Mesothelial cell of epicardium (in vitro differentiated cells): ENCODE measurements at places on chromosomes 6 and 20.
A peak's percentile ranks its signal among the peaks of the same experiment; 100 is the strongest.

GRCh38 chr6:70151616-70152015 lies 151.3 kb downstream of the COL9A1 start:
- peaks cover 5% of the 10 kb centered on the region for H3K4me1 ChIP-seq
- H3K4me3 ChIP-seq, result no peak overlapping the region

DNA sequence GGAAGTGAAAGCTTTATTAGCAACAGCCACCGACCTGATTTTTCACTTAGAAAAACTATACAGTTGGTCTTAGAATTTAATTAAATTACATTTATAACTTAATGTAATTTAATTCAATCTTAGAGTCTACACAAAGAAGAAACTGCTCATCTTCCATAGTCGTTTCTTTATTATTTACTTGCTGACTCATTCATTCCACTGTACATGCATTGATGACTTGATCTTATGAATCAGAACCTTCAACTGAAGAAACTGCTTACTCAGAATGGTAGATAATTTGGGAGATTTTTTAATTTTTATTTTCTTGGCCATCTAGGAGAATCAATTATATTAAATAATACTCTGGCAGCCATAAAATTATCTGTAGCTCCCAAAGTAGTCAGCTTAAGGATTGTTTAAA lies 1021.6 kb upstream of the FLRT3 start:
- no peaks in the 10 kb centered on the region for H3K4me1 ChIP-seq
- H3K4me3 ChIP-seq, result no peak overlapping the region
- H3K36me3 ChIP-seq, result no peaks in the 10 kb centered on the region
- DNase-seq, result no peak

GRCh38 chr6:154209555-154209954 lies 147.0 kb downstream of the IPCEF1 start:
- H3K27me3 ChIP-seq, result no peaks in the 10 kb centered on the region
- no peaks in the 10 kb centered on the region for H3K4me1 ChIP-seq
- no peak overlapping the region for H3K4me3 ChIP-seq
- no peak overlapping the region for H3K27ac ChIP-seq
- H3K36me3 ChIP-seq, result no peaks in the 10 kb centered on the region

DNA sequence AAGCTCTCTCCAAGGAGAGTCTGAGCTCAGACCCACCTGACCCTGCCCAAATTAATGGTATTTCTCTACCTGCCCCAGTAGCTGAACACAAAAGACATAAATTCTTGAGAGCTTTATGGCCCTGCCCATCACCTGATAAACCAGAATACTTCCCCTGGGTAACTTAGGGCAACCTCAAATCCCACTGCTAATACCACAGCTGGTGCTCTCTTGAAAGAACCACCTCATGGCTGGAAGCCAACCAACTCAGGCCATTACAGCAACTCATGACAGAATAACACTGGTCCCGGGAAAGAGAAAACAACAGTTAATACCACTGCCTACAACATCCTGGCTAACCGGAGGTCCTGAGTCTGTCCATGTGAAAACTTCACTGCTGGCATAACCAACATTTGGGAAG lies 328.6 kb downstream of the NKAIN2 start:
- H3K27me3 ChIP-seq, result peaks cover 3% of the 10 kb centered on the region
- H3K4me3 ChIP-seq, result no peak overlapping the region
- no peaks in the 10 kb centered on the region for H3K36me3 ChIP-seq
- H3K27ac ChIP-seq, result no peak overlapping the region
- H3K4me1 ChIP-seq, result no peaks in the 10 kb centered on the region

DNA sequence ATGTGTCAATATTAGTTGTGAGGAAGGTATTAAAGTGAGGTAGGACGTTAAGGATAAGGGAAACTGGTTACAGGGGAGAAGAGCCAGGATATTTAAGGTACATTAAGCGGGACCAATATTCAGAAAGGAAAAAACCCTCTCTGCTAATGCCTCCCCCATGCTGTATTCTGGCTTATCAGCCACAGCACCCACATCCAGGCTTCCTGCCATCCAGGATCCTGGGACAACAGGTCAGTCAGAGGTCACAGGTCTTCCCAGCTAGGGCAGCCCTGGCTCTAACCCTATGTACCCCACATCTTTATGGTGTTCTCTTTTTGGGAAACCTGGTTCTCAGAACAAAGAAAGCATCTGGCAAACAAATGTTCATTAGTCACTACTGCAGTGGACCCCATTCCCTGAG lies 5.3 kb downstream of the DDRGK1 start:
- no peak overlapping the region for H3K27ac ChIP-seq
- DNase-seq, result no peak
- no peak overlapping the region for H3K4me3 ChIP-seq
- H3K27me3 ChIP-seq, result no peaks in the 10 kb centered on the region
- peaks cover 41% of the 10 kb centered on the region for H3K36me3 ChIP-seq
- peaks cover 10% of the 10 kb centered on the region for H3K4me1 ChIP-seq

GRCh38 chr20:59441860-59442810 lies 141.7 kb downstream of the EDN3 start:
- peak overlapping the region; percentile 54 for H3K27ac ChIP-seq
- no peak for DNase-seq
- H3K36me3 ChIP-seq, result no peaks in the 10 kb centered on the region

DNA sequence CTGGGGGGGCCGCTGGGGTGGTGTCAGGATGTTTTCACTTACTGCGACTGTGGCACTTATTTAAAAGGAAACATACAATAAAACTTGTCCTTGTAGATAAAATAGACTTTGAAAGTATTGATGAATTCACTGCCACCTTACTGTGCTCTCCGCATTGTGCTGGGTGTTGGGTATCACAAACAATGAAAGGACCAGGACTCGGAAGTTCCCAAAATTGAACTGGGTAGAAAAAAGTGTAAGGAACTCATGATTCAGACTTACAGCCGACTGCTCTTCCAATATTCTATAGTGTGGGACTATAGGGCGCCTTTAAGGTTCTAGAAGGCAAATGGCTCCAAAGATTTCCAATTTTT lies 32.1 kb upstream of the ID4 start:
- H3K4me1 ChIP-seq, result peaks cover 44% of the 10 kb centered on the region
- DNase-seq, result no peak
- H3K27ac ChIP-seq, result peak overlapping the region; percentile 100
- peak overlapping the region; percentile 50 for H3K4me3 ChIP-seq

DNA sequence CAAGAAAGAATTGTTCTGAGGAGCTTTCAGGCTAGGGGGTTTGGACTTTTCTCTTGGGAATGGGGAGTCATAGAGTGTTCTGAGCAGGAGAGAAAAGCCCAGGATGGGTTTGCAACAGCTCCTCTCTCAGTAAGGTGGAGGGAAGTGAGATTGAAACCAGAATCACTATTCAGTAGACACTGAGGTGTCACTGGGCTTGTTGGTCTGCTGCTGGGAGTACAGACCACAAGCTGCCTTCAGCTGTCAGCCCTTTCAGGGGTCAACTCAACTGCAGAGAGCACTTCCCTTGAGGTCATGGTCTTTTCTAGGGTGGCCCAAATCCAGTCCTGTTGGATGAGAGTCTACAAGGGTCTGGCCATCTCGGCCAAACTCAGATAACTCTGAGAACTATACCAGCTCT lies 12.9 kb upstream of the FOXA2 start:
- peaks cover 2% of the 10 kb centered on the region for H3K4me1 ChIP-seq
- no peaks in the 10 kb centered on the region for H3K36me3 ChIP-seq
- H3K27ac ChIP-seq, result no peak overlapping the region
- DNase-seq, result no peak

GRCh38 chr20:9225879-9226278 lies 157.0 kb downstream of the PLCB4 start:
- H3K4me1 ChIP-seq, result peaks cover 5% of the 10 kb centered on the region
- H3K27ac ChIP-seq, result no peak overlapping the region
- no peak overlapping the region for H3K4me3 ChIP-seq
- DNase-seq, result no peak
- no peaks in the 10 kb centered on the region for H3K36me3 ChIP-seq

DNA sequence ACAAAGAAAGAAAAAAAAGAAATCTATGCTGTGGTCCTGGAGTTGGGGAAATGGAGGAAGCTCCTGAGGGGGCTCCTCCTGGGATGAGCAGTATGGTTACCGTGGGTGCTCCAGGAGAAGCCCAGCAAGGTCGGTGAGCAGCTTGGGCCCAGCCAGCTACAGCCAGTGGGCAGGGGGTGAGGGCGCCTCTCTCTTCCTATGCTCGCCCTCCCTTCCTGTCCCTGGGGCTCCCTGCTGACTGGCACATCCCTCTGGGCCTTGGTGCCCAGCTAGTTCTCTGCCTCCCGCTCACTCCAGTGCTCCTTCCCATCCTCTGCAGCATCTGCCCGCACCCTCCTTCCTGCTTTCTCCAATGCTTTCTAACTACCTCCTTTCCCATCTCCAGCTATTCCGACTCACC lies 16.6 kb downstream of the CD40 start:
- peaks cover 71% of the 10 kb centered on the region for H3K27me3 ChIP-seq
- no peak overlapping the region for H3K27ac ChIP-seq
- no peak for DNase-seq
- peaks cover 3% of the 10 kb centered on the region for H3K4me1 ChIP-seq

GRCh38 chr6:11975353-11975977 lies 36.6 kb upstream of the HIVEP1 start:
- no peak for DNase-seq
- no peaks in the 10 kb centered on the region for H3K27me3 ChIP-seq

DNA sequence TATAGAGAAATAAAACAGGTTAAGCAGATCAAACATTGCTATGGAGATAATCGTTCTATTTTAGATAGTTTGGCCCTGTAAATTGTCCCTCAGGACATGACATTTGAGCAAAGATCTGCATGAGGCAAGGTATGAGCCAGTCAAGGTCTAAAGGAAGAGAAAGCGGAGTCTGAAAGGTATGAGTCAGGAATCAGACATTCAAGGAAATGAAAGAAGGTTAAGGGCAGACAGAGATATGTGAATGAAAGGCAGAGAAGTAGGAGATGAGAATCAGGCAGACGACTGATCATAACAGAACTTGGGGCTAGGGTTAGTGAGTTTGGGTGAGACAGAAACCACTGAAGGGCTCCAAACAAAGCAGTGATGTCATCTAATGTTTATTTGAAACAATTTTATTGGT lies 775.8 kb downstream of the MAFB start:
- no peaks in the 10 kb centered on the region for H3K27me3 ChIP-seq
- no peaks in the 10 kb centered on the region for H3K36me3 ChIP-seq
- H3K4me1 ChIP-seq, result no peaks in the 10 kb centered on the region
- H3K4me3 ChIP-seq, result no peak overlapping the region

DNA sequence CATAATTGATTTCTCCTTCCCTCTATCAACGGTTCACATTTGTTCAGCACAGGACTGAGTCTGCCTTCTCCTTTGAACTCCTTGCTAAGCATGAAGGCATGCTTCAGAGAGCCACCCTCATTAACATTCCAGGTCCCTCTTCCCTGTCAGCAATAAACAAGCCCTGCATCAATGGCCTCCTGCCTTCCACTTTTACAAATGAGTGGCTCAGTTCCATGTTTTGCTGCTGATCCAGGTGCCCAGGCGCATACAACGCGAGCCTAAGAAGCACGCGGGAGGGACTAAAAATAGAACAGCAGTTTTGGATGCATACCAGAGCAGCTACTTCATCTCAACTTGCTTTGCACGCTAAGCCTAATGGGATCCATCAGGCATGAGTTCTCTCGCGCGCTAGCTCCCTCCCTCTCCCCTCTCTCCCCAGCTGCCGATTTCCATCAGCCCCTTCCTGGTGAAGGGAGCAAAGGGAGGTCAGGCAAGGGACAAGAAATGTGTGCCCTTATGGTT lies 53.4 kb downstream of the TRAF3IP2 start:
- peaks cover 73% of the 10 kb centered on the region for H3K4me1 ChIP-seq
- no peak for DNase-seq
- peaks cover 2% of the 10 kb centered on the region for H3K36me3 ChIP-seq
- H3K4me3 ChIP-seq, result peak overlapping the region; percentile 30
- H3K27me3 ChIP-seq, result no peaks in the 10 kb centered on the region
- H3K27ac ChIP-seq, result peak overlapping the region; percentile 95

DNA sequence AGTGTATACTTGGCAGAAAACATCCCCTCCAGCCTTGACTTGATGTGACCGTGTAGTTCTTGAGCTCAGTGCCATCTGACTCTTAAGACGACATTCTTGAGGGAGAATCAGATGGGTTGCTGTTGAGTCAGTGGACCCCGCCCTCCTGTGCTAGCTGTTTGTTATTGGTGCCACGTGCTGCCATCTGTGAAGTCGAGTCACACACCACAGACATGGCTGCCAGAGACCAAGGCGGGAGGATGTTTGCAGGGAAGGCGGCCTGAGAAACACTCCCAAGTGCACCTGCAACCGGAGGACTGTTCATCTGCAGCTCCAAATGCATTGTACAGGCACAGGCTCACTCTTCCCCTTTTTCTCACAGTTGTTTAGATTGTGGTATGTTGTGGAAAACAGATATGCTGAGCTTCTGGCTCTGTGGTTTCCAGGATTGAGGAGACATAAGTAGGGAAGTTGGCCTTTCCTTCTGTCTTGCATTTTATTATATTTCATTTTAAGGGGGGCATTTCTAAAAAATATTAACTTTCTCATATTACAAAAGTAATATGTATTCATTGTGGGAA lies 345.3 kb upstream of the ZFP64 start:
- H3K36me3 ChIP-seq, result no peaks in the 10 kb centered on the region
- no peak overlapping the region for H3K4me3 ChIP-seq
- DNase-seq, result no peak
- H3K4me1 ChIP-seq, result no peaks in the 10 kb centered on the region
- no peak overlapping the region for H3K27ac ChIP-seq
- peaks cover 63% of the 10 kb centered on the region for H3K27me3 ChIP-seq

DNA sequence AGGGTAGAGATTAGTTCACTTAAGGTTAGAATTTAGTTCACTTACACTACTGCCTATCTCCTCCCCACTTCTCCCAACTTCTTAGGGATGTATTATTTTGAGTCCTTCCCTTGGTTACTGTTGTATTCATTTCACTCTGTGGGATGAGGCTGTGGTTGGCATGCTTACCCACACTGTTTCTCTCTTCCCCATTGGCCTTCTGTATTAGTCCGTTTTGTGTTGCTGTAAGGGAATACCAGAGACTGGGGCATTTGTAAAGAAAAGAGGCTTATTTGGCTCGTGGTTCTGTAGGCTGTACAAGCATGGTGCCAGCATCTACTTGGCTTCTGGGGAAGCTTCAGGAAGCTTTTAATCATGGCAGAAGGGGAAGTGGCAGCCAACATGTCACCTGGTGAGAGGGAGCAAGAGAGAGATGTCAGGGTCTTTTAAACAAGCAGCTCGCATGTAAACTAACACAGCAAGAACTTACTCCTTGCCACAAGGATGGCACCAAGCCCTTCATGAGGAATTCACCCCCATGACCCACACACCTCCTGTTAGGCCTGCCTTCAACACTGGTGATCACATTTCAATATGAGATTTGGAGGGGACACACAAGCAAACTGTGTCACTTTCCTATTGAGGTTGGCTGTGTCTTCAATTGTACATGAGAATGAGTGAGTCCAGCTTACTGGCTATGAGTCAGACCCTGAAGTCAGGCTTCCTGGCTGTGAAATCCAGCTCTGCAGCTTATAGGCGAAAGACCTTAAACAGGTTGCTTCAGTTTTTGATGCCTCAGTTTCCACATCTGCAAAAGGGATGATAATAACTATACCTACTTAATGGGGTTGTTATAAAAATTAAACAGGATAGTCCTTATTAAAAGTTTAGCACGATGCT lies 53.3 kb downstream of the SYNDIG1 start:
- no peak for DNase-seq
- no peak overlapping the region for H3K4me3 ChIP-seq
- H3K27me3 ChIP-seq, result peaks cover 2% of the 10 kb centered on the region
- no peak overlapping the region for H3K27ac ChIP-seq
- peaks cover 4% of the 10 kb centered on the region for H3K4me1 ChIP-seq
